ENCODE measurements at places on chromosomes 5 and 9. TPM values are rescaled to one million over a fixed set of nuclear protein-coding genes. Genes with fewer than 3 reads are reported as not detected.

GRCh38 chr9:93128715-93129224 lies 5.3 kb downstream of the NINJ1 start:
- DNase-seq = no peak
- no peaks in the 10 kb centered on the region for H3K27me3 ChIP-seq
- no peak overlapping the region for H3K27ac ChIP-seq
- peaks cover 76% of the 10 kb centered on the region for H3K4me1 ChIP-seq
- H3K36me3 ChIP-seq = peaks cover 7% of the 10 kb centered on the region
- H3K4me3 ChIP-seq = no peak overlapping the region

DNA sequence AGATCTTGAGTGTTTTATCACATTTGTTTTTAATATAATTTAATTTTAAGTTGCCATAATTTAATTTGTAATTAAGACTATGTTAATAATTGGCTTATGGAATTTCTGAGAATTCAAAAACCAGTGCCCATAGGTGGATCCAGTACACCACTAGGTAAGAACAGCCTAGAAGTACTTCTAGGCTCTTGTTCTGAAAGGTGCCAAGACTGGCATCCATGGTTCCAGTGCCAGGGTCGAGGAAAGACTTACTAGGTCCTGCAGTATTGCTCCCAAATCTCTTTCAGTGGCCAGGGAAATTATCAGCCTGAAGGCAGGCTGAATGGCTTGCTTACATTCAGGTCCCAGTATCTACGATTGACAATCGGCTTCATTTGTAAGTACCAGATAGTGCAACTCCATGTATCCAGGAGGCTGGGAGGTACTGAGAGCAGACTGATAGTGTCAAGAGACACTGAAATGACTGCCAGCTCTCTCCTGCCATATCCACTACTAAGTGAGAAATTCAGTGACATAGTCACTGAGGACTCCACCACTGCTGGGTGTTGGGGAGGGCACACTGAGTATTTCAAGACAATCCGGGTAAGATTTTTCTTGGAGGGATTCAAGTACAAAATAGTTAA lies 159.2 kb upstream of the CCDC152 start:
- H3K36me3 ChIP-seq = no peaks in the 10 kb centered on the region
- H3K4me3 ChIP-seq = no peak overlapping the region
- DNase-seq = no peak
- H3K4me1 ChIP-seq = no peaks in the 10 kb centered on the region
- no peaks in the 10 kb centered on the region for H3K27me3 ChIP-seq

GRCh38 chr9:14103115-14103514 lies 210.8 kb downstream of the NFIB start:
- H3K27me3 ChIP-seq = no peaks in the 10 kb centered on the region
- no peaks in the 10 kb centered on the region for H3K36me3 ChIP-seq
- no peak overlapping the region for H3K27ac ChIP-seq
- H3K4me3 ChIP-seq = no peak overlapping the region

GRCh38 chr5:2800035-2800434 lies 48.6 kb upstream of the IRX2 start:
- no peaks in the 10 kb centered on the region for H3K27me3 ChIP-seq
- H3K4me1 ChIP-seq = no peaks in the 10 kb centered on the region
- no peak overlapping the region for H3K4me3 ChIP-seq
- no peak for DNase-seq

WDR38 gene
- not detected for total RNA-seq

SLC2A8 gene
- 2.1 TPM for total RNA-seq

All from CD4-positive, alpha-beta memory T cell (primary cell).